IMR-90 (cell line): ENCODE measurements at places on chromosomes 16 and 17.

DNA sequence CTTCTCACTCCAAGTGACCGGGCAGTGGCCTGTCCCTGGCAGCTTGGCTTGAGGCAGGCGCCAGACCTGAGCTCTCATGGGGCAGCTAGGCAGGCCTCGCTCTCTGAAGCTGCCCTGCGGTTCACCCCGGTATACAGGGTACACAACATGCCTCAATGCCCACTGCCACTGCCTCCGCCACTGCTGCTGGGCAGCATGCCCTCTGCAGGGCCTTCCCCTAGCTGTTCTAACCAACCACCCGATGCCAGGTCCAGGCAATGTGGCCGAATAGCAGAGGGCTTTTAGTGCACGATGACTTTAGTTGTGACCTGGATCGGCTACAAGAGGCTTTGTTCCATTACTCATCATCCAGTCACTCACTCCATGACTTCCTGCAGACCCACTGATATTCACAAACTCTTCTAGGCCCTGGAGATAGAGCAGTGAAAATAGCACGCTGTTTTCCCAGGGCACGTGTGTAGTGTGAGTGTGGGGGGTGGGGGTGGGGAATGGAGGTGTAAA, 19.7 kb downstream of the CDC42EP4 start:
- peak; percentile 83 for DNase-seq

DNA sequence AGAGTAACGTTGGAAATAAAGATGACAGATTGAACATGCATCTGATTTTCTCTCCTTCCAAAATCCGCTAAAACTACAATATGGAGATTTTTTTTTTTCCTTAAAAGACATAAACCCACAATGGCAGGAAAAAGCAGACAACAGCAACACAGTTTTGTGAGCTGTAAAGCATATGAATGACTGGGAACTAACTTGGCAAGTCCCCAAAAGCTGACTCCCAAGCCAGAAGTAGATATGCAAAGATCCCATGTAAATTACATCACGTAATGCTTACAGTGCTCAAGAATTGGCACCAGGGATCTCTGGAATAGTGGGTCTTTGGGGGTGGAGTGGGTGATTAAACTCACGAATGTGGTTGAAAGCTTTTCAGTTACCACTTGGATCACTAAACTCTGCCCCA, 106.6 kb downstream of the ELAC2 start:
- DNase-seq, result peak; percentile 48

- DNase-seq, result no peak
Measured at GRCh38 chr17:63486317-63487013, 9.6 kb downstream of the ACE start.

DNA sequence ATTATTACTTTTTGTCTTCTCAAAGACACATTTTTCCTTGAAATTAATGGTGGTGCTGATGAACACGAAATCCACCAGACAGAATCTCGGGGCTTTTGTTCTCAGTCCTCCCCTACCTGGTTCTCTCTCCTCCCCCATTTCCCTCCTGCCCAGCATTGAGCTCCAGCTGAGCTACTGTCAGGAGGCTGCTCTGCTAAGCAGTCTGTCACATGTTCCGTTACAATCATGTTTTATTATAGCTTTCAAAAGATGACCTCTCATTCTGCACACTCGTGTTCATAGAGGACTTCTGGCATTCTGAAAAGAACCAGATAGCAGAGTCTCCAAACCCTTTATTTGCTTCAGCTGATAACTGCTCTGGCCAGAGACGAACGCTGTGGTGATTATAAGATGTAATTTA, 732.5 kb upstream of the RBFOX1 start:
- DNase-seq, result no peak

DNA sequence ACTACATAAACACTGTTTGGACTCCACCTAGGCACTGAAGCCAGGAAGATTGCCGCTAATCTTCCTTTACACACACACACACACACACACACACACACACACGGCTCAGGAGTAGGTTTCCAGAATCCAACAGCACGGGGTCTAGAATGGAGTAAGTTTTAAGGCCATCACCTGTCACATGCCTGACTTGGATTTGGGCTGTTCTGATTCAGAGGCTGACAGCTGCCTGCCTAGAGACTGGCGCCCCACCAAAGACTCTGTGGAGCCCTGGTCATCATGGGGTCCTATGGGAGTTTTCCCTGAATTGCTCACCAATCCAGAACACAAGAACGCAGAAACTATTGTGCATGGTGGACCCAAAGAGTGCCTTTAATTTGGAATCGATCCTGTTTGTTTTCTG, 10.9 kb downstream of the CDRT4 start:
- no peak for DNase-seq

DNA sequence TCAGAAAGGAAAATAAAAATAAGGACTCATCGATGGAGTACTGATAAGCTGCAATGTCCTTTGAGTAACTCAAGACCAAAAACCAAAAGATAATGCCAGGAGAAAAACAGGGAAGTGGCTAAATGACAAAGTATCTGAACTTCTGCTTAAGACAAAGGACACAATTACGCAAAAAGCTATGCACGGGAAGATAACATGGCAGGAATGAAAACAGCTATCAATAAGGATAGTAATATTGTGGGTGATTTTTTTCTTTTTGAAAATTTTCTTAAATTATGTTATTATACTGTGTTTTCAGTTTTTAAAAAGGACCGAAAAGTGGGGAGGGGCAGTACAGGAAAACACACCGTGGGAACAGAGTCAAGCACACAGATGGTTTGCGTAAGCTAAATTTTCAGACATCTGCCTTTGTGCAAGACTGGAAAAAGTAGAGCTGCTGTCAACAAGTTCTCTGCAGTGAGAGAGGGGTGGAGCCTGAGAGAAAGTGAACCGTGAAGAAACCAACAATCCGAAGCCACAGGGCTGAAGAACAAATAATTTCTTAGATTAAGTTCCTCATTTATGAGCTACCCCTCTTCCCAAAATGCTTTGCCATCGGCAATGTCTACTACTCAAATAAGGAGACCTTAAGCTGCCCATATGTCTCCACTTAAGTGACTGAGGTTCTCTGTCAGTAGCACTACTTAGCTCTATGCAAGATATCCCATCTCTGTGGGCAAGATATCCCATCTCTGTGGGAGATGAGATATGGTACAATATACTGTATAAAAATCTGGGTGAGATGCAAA, 99.9 kb upstream of the CORO6 start:
- DNase-seq, result peak; percentile 73

DNA sequence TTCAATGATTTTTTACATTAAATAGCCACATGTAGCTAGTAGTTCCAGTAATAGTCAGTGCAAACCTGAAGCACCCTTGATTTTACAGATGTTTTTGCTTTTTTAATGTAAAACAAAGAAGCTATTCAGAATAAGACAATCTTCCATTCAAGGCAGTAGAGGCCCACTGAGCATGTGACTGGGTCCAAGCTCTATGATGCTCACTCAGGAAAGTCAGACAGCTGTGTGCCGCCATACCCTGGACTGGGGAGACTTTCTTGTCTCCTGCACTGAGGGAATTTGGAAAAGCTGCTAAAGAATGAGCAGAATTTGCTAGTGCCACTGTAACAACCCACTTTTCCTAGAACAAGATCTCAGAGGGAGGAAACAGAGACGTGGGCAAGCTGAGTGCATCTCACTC, 11.5 kb downstream of the CENPN start:
- DNase-seq, result no peak

DNA sequence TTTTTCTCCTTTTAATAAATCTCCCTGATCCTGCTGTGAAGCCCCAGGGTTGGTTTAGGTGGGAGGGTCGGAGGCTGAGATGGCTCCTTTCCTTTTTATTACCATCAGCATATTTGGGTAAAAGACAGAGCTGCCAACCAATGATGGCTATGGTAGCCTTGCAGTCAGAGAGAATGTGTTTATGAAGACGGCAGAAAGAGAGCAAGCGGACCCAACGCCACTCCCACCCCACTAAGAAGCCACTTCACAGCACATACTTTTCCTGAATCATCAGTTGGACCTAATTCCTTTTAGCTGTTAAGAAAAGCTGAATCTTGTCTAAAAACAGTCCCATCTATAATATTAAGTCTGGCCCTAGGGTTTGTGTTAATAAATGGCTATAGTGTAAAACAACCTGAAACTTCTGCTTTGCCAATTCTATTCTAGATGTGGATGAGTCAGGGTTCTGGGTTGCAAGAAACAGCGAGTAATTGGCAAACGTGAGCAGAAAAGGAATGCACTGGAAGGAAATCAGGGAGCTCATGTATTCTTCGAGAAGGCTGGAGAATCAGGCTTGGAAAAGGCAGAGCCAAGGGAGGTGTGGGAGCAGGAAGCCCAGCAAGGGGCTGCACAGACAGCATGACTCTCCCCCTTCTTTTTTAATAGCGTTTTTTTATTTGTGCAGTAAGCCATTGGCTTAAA, 34.0 kb upstream of the PRKCA start:
- DNase-seq, result peak; percentile 89

- no peak for DNase-seq
Measured at GRCh38 chr17:3809135-3809534, 8.1 kb upstream of the ITGAE start.

GRCh38 chr16:79500286-79500685, 100.3 kb downstream of the MAF start:
- no peak for DNase-seq

DNA sequence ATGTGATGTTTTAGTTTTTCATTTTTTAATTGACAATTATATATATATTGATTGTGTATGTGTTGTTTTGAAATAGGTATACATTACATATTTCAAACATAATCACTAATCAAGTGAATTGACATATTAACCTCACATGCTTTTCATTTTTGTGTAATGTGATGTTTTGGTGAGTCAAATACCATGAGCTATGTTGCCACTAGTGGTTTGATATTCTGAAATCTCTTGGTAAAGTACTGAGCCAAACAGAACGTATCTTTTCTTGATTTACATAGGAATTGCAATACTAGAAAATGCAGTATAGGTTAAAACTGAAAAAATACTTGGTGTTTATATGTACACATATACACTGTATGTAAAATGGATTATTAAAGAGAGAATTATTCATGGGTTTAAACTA, 65.2 kb upstream of the SIAH1 start:
- DNase-seq, result peak; percentile 36

DNA sequence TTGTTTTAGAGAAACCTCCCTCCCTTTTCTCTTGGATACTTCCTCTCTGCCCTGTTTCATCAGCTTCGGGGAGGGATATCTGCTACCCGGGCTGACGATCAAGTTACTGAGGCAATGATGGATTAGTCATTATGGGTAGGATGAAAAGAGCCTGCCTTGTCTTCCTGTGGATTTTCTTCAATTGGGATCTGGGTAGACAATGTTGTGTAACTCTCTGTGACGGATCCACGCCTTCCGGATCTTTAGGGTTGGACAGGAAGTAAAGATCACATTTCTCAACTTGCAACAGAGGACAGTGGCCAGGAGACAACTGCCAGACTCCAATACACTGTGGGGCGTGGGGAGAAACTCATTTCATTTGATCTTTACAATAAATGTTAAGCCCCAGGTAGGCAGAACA, 11.3 kb upstream of the CHST6 start:
- DNase-seq, result peak; percentile 59

DNA sequence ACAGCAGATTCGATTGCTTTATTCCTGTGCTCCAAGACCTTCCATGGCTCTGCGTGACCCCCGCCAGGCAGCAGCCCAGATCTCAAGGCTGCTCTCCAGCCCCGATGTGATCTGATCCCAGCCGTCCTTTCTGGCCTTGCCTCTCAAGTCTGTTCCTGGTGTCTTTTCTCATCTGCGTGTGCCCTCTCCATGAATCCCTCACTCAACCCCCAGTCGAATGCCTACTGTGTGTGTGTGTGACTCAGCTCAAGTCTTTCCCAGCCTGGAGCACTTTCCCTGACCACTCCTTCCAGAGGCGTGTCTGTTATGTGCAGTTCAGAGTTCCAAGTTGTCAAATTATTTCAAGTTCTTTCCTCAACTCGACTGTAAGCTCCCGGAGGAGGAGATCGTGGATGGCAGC, 64.0 kb downstream of the MRM1 start:
- no peak for DNase-seq

GRCh38 chr17:46916211-46916610, 6.7 kb upstream of the GOSR2 start:
- DNase-seq, result peak; percentile 21

GRCh38 chr17:68061512-68062313, 26.2 kb downstream of the KPNA2 start:
- peak; percentile 38 for DNase-seq

DNA sequence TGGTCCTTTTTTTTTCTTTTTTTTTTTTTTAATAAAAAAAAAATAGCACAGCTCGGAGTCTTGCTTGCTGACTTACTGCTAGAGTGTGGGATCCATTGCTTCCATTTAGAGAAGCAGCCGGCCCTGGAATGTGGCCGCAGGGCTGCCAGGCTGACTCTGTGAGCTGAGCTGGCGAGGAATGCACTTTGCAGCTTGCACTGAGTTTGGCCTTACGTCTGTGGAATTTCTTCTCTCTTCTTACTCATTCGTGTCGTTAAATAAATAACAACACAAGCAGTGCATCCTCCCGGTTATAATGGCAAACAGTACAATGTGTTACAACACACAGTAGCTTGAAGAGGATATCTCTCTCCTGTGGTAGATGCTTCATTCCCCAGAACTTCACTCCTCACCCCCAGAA, 69.2 kb downstream of the PRKCB start:
- peak; percentile 70 for DNase-seq

DNA sequence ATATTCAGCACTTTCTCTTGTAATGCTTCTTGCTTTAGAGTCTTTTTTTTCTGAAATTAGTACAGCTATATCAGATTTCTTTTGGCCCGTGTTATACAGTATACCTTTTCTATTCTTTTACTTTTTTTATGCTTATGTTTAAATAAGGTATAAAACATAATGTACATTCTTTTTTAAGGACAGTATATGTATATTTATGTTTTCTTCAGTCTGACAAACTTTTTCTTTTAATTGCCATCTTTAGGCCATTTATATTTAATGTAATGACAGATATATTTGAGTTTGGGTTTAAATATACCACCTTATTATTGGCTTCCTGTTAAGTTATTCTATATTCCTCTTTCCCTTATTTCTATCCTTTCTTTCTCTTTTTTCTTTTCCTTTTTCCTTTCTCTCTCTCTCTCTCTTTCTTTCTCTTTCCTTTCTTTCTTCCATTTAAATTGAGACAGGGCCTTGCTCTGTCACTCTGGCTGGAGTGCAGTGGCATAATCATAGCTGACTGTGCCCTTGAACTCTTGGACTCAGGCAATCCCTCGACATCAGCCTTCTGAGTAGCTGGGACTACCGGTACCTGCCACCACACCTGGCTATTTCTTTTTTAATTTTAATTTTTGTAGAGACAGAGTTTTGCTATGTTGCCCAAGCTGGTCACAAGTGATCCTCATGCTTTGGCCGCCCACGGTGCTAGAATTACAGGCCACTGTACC, 61.7 kb downstream of the WWOX start:
- no peak for DNase-seq

GRCh38 chr16:8346294-8346693, 244.0 kb downstream of the TMEM114 start:
- no peak for DNase-seq

DNA sequence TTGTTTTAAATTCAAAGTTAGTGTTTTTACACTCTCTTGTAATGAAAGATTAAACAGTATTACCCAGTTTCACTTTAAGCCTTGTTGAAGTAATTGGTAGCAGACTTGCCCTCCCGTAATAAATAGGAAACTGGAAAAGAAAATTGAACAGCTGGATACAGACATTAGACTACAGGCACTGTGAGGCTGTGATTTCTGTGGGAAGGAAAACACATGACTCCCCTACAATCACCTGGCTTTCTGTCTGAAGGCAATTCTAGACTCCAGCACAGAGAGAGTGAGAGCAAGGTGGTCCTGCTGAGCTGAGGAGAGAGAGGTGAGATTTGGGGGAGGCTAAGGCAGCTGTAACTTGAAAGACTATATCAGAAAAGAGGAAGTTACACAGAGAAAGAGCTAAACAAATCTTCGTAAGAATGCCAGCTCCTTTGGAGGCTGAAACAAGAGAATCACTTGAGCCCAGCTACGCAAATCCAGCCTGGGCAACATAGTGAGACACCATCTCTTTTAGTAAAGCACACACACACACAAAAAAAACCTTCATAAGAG, 57.8 kb upstream of the CDYL2 start:
- DNase-seq, result no peak
